Uterus (tissue), 4 donors: ENCODE measurements at places on chromosomes 1 and 21.

- peak overlapping the region; percentile 12 for H3K27ac ChIP-seq
- no peaks in the 10 kb centered on the region for H3K27me3 ChIP-seq
- H3K36me3 ChIP-seq = no peaks in the 10 kb centered on the region
- DNase-seq = no peak
- H3K4me1 ChIP-seq = no peaks in the 10 kb centered on the region
- no peak overlapping the region for H3K4me3 ChIP-seq
These were observed 194.6 kb upstream of the LMO4 start for GRCh38 chr1:87134061-87134460.

GRCh38 chr1:225657462-225657989 is 4.6 kb upstream of the ENAH start:
- no peak for DNase-seq
- no peak overlapping the region for H3K4me3 ChIP-seq
- H3K27ac ChIP-seq = peak overlapping the region; percentile 100
- no peaks in the 10 kb centered on the region for H3K4me1 ChIP-seq

- H3K27me3 ChIP-seq = no peaks in the 10 kb centered on the region
- no peak for DNase-seq
- H3K36me3 ChIP-seq = no peaks in the 10 kb centered on the region
- no peak overlapping the region for H3K27ac ChIP-seq
These were observed 47.8 kb upstream of the PRDM2 start for GRCh38 chr1:13652238-13652637.

DNA sequence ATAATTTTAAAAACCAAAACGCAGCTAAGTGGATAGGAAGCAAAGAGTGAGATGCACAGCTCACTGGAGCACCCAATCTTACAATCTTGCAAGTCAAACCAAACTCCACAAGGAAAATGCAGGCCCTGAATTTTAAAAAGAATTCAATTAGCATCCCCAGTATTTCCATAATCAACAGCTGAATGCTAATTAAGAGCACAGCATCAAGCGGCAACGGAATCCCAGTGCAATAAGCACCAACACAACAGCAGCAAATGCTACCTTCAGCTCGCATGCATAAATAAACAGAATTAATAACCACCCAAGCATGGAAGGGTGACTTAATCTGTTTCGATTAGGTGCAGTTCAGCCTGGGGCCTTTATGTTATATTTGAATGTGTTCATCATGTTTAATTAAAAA is 142.9 kb downstream of the SLC45A1 start:
- no peaks in the 10 kb centered on the region for H3K27me3 ChIP-seq
- peak overlapping the region; percentile 82 for H3K27ac ChIP-seq
- H3K4me1 ChIP-seq = peaks cover 19% of the 10 kb centered on the region
- H3K4me3 ChIP-seq = no peak overlapping the region

DNA sequence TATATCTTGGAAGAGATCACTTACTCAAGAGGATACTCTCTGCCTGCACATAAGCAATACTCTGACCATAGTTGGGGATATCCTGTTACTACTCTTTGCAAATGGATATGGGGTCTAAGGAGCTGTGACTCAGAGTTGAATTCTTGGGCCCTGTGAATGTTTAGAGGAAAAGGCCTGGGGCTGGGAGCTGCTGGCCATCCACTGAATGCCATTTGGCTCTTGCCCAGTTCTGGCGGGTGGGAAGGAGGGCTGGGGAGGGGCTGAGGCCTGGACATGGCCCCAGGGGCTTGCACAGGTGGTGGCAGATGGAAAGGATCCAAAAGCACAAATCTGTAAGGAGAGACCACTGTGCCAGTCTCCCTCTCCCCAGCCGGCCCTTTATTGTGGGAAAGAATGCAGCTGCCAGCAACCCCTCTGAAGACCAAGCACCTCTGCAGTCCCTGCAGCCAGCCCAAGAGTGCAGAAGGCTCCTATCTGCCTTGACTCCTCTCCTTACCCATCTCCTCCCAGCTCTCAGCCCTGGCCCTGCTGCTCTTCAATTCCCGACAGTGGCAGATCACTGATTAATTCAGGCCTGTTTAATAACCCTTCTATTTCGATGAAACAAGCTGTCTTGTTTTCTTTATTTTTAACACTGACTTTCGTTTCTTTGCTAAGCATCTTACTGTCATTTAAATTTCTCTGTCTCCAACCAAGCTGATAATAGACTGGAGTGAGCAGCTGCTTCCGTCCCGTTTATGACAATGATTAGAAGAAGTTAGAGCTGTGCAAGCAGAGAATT is 12.1 kb downstream of the PLXNA2 start:
- no peak overlapping the region for H3K4me3 ChIP-seq
- no peaks in the 10 kb centered on the region for H3K27me3 ChIP-seq
- peaks cover 16% of the 10 kb centered on the region for H3K4me1 ChIP-seq
- no peak for DNase-seq
- no peaks in the 10 kb centered on the region for H3K36me3 ChIP-seq
